ENCODE measurements at places on chromosomes 16 and 17.
A peak's percentile ranks its signal among the peaks of the same experiment; 100 is the strongest.

- H3K36me3 ChIP-seq, result no peaks in the 10 kb centered on the region
- no peaks in the 10 kb centered on the region for H3K4me1 ChIP-seq
- DNase-seq, result no peak
- H3K27ac ChIP-seq, result no peak overlapping the region
- no peaks in the 10 kb centered on the region for H3K27me3 ChIP-seq
These were observed 5.1 kb downstream of the ATP2A1 start for GRCh38 chr16:28883221-28883996.

DNA sequence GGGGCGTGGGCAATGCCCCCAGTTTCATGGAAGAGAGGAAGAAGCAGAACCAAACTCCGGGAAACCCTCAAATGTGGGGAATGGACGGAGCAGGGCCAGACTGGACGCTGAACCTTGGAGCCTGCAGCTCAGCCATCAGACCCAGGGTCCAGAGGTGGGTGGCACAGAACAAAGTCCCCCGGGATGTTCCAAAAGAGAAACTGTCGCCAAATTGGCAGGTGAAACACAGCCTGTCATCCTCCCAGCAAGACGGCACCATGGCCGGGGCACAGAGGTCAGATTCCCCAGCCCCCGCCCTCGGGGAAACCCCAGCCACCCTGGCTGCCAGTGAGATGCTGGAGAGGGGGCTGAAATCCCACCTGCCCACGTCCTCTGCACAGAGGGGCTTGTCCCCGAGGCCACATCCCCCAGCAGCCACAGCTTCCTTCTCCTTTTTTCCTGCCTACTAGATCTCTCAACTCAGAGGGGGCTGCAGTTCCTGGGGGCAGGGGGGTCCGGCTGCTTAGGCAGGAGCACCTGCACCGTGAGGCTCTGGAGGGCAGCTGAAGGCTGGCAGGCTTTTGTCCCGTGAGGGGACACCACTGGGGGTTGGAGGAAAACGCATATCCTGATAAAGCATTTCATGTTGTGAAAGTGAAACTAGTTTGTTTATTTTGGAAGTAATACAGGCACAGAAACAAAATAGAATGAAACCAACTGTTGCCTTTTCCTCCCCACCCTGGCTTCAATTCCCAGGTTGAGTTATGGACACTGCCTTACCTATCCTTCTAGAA, 1.2 kb upstream of the SECTM1 start:
- no peak overlapping the region for H3K4me3 ChIP-seq
- H3K4me1 ChIP-seq, result no peaks in the 10 kb centered on the region
- no peaks in the 10 kb centered on the region for H3K27me3 ChIP-seq
- no peaks in the 10 kb centered on the region for H3K36me3 ChIP-seq

DNA sequence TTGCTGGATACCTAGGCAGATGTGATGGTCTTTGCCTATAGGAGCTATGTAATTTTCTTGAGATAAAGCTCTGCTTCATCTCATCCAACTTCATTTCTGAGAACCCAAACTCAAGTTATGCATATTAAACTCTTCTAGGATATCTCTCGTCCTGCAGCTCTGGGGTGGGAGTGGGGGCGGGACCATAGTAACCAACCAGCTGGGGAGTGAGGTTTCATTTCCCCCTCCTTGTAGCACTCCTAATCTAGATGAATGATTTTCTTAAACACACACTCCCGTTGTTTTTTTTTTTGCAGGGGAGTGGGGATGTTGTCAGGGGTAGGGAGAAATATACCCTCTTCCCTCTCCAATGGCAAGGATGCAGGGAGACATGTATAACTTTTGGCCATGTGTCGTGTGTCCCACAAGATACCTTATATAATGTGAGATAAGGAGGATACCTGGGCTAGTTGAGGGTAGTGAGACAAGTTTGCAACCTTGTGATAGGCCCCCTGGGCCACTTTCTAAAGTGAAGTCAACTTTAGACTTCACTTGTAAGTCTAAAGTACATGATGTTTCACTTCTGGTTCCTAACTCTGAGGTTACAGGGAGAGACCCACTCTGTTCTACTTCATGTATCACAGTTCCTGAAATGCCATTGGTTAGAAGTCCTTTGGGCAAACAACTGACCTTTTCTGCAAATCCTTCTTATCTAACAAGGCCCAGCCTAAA, 10.5 kb upstream of the HEATR6 start:
- DNase-seq, result no peak
- no peak overlapping the region for H3K27ac ChIP-seq

DNA sequence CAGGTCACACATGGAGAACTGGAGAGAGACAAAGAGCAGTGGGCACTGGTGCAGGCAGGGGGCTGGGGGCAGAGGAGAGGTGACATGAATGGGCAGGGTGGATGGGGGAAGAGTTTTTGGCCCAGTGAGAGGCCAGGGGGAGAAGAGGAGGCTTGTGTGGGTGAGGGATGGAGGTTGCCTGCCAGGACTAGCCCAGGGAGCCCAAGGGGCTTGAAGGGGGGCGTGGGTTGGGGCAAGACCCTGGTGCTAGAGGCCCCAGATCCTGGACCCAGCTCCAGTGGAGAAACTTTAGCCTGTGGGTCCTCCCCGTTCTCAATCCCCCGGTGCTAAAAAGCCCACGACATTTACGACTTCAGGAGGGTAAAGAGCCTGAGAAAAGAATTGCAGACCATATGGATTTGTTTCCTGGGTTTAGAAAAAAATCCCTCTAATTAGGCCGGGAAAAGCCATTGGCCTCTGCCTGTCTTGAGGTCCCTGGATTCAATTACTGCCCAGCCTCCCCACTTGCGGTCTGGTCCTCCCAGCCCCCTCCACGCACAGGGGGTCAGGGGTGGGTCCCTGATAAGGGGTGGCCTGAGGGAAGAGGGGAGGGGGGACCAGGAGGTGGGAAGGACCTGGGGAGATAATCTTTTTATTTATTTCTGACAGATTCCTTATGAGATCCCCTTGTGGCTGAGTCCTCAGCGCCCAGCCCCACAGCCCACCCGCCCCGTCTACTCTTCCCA, 33.0 kb downstream of the NGFR start:
- H3K4me1 ChIP-seq, result no peaks in the 10 kb centered on the region
- H3K27me3 ChIP-seq, result no peaks in the 10 kb centered on the region

- H3K4me3 ChIP-seq, result no peak overlapping the region
- H3K4me1 ChIP-seq, result no peaks in the 10 kb centered on the region
- no peak for DNase-seq
- H3K27me3 ChIP-seq, result no peaks in the 10 kb centered on the region
These were observed 5.9 kb upstream of the SLC13A2 start for GRCh38 chr17:28467456-28468025.

DNA sequence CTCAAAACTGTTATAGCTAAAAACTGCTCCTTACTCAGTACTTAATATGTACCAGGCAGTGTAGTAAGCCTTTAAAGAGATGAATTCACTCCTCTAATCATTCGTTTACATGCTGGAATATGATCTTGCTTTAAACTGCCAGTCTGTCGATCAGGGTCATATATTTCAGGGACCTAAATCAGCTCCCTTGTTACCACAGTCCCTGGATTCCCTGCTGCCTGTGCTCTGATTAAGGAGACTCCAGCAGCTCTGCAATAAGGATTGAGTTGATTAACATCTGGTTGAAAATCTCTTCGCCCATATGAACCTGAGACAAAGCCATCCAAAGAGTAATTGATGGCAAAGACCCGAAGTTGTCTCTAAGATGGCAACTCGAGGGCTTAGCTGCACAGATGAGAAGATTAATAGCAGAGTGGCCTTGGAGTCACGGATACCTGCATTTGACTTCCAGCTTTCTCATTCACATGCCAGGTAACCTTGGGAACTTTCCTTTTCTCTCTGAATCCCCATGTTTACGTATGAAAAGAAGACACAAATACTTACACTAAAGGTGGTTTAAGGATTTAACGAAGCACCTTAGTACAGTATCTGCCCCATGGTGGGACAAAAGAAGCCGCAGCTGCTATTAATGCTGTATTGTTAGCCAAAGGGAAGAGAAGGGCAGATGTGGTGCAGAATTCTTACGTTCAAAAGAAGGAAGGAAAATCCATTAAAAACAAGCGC, 68.2 kb downstream of the VAT1L start:
- H3K27ac ChIP-seq, result no peak overlapping the region
- H3K4me3 ChIP-seq, result no peak overlapping the region
- H3K27me3 ChIP-seq, result no peaks in the 10 kb centered on the region
- no peak for DNase-seq
- peaks cover 3% of the 10 kb centered on the region for H3K4me1 ChIP-seq

GRCh38 chr17:44314869-44315661, 6.7 kb downstream of the RUNDC3A start:
- no peak for DNase-seq
- H3K4me1 ChIP-seq, result no peaks in the 10 kb centered on the region
- no peaks in the 10 kb centered on the region for H3K36me3 ChIP-seq
- H3K4me3 ChIP-seq, result peak overlapping the region; percentile 1

- H3K27ac ChIP-seq, result no peak overlapping the region
- no peak for DNase-seq
- no peak overlapping the region for H3K4me3 ChIP-seq
- no peaks in the 10 kb centered on the region for H3K27me3 ChIP-seq
These were observed 8.6 kb downstream of the ESRP2 start for GRCh38 chr16:68227183-68227793.

DNA sequence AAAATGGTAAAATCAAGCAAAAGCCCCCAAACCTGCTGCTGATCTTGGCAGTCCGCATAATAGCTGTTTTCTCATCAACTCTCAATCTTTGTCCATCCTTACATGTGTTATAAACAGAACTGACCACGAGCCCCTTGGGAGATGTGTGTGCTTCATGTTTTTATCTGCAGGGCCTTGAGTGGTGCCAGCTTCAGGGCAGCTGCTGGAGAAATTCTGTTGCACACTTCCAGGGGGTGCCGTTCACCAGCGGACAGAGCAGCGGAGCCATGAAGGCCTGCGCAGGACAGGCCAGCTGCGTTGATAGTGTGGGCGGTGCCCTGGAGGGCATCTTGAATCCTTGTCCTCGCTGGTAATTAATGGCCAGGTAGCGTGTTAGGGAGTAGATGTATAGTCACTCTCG, 20.1 kb downstream of the MPRIP start:
- no peaks in the 10 kb centered on the region for H3K4me1 ChIP-seq
- no peaks in the 10 kb centered on the region for H3K27me3 ChIP-seq
- H3K4me3 ChIP-seq, result no peak overlapping the region
- peak; percentile 72 for DNase-seq
- no peaks in the 10 kb centered on the region for H3K36me3 ChIP-seq

DNA sequence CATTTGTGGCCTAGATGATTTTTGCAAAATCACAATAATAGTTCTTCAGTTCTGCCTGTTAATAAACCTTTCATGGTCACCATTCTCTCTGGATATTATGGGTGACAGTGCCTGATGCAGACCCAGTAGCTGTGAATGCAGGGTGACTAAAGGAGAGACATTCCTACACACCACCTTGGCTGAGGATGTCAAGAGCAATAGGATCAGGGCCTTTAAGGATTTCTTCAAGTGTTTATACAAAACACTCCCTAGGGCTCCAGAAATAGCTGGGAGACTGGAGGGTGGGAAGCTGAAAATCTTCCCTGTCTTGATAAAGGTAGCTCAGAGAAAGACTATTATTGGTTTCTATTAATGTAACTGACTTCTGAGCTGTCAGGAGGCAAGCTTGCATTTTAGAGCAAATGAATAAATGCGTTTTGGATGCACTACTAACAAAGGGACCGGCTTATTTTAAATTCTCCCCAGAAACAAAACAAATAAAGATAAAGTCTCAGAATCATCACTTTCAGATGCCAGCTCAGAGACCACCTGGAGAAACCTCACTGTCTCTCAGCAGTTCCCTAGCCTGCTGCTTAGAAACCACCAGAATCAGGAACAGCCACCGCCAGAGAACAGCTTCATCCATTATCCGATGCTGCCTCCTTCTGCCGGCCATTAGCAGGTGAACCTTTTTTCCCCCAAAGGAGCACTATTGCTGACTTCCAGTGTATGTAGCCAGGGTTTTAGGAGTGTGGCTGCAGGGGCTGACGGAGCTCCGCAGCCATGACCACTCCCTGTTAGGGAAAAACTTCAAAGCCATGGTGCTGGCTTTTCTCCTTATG, 171.4 kb upstream of the DYNLRB2 start:
- DNase-seq, result no peak
- H3K4me3 ChIP-seq, result no peak overlapping the region
- H3K27ac ChIP-seq, result no peak overlapping the region
- H3K36me3 ChIP-seq, result no peaks in the 10 kb centered on the region
- no peaks in the 10 kb centered on the region for H3K4me1 ChIP-seq

DNA sequence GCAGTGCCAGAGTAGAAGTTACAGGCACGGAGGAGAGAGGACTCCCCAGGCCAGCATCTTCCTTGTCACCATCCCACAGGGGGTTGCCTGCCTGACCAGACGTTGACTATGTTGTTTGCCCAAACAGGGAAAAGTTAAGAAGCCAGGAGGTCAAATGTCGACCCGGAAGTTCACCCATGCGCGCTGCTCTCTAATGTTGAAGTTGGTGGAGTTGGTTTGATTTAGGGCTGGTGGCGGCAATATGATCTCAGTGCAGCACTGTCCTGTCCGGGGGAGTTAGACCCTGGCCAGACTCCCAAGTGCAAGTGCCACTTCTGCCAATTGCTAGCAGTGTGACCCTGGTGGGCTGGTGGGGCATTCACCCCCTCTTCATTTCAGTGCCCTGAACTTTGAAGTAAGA, 30.4 kb downstream of the RGS9 start:
- H3K36me3 ChIP-seq, result no peaks in the 10 kb centered on the region
- H3K4me1 ChIP-seq, result no peaks in the 10 kb centered on the region
- no peak for DNase-seq
- no peak overlapping the region for H3K27ac ChIP-seq

DNA sequence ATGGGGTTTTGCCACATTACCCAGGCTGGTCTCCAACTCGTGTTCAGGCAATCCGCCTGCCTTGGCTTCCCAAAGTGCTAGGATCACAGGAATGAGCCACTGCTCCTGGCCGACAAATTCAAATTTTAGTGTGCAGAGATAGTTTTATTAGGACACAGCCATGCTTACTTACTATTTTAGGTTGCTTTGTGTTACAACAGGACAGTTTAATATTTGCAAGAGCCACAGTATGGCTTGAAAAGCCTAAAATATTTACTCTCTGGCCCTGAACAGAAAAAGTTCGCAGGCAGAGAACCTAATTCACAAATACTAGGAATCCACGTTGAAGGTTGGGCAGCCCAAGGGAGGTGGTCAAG, 12.6 kb upstream of the ETV4 start:
- no peak overlapping the region for H3K4me3 ChIP-seq
- no peak overlapping the region for H3K27ac ChIP-seq
- H3K27me3 ChIP-seq, result no peaks in the 10 kb centered on the region
- no peak for DNase-seq
- H3K4me1 ChIP-seq, result no peaks in the 10 kb centered on the region
- H3K36me3 ChIP-seq, result no peaks in the 10 kb centered on the region

DNA sequence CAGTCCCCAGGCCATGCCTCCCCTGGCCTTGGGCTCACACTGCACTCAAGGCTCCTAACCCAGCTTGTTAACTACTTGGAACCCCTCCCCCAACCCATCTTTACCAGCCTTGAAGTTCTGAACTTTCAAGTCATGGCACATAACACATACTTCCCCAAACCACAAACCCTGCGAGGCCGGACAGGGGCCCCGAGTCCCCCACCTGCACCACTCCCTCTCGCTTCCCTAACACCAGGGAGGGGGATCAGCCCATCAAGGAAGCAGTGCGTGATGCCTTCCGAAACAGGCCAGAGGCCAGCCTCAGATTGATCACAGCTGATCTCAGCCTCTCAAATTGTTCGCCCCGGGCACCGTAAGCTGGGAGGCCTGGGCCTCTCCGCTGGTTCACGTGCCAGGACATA, 3.0 kb upstream of the NLRC3 start:
- no peak overlapping the region for H3K4me3 ChIP-seq
- H3K27me3 ChIP-seq, result no peaks in the 10 kb centered on the region
- no peaks in the 10 kb centered on the region for H3K36me3 ChIP-seq
- no peak overlapping the region for H3K27ac ChIP-seq

- no peaks in the 10 kb centered on the region for H3K4me1 ChIP-seq
- no peaks in the 10 kb centered on the region for H3K36me3 ChIP-seq
- no peaks in the 10 kb centered on the region for H3K27me3 ChIP-seq
- no peak overlapping the region for H3K27ac ChIP-seq
- DNase-seq, result peak; percentile 72
These were observed 115.9 kb upstream of the CIBAR2 start for GRCh38 chr16:85227946-85228862.

Measured in aorta (tissue), 5 donors.